ENCODE measurements at places on chromosomes 7 and 10.

GRCh38 chr10:71007516-71007915 is 119.2 kb upstream of the PCBD1 start:
- DNase-seq: no peak

- no peak for DNase-seq
These were observed 90.6 kb upstream of the SEMA3E start for GRCh38 chr7:83739527-83739926.

DNA sequence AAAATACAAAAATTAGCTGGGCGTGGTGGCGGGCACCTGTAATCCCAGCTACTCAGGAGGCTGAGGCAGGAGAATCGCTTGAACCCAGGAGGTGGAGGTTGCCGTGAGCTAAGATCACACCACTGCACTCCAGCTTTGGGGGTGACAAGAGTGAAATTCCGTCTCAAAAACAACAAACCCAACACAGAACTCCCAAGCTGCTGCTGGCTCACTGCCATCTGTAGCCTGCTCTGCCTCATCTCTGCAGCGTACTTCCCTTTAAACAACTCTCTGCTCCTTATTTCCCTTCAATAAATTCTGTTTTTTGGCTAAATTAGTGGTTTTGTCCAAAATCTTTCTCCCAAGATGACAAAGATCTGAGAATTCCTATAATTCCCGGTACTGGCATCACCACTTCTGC is 189.2 kb upstream of the GALNT17 start:
- DNase-seq: no peak

DNA sequence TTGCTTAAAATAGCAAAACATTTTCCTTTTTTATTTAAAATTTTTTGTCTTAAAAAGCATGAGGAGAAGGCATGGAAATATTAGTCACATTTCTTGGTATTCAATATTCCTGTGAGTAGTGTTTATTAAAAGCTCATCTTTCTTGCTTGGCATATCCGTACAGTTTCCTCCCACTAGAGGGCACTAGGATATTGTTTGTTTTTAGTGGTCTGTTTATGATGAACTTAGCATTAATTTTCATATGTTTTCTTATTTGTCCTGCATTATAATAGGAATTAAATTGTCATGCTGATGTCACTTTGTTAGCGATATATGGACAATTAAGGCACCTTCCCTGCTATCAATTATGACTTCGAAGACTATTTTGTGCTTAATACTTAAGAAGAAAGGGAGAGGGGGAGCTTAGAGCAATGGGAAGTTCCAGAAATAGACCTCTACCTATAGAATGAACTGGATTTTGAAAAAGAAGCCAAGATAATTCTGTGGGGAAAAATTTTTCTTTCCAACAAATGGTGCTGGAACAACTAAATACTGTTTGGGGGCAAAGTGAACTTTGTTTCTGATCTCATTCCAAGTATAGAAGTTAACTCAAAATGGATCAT is 91.0 kb upstream of the STRIP2 start:
- DNase-seq: peak; percentile 20

DNA sequence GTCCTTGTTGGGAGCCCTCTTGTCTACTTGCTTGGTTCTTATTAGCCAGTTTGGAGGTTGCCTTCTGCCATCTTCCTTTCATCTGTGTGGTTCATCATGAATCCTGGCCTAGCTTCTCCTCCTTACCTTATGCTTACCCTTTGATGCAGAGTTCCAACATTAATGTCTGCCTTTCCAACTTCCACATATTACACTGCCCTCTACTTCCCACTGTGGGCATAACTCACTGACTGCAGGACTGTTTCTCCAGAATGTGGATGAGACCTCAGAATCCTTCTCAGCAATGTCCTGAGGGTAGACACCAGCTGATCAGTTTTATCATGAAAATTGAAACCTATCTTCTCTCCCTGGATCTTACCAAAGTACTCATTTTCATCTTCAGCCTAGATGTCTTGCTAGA is 491.0 kb downstream of the LRMDA start:
- DNase-seq: no peak

DNA sequence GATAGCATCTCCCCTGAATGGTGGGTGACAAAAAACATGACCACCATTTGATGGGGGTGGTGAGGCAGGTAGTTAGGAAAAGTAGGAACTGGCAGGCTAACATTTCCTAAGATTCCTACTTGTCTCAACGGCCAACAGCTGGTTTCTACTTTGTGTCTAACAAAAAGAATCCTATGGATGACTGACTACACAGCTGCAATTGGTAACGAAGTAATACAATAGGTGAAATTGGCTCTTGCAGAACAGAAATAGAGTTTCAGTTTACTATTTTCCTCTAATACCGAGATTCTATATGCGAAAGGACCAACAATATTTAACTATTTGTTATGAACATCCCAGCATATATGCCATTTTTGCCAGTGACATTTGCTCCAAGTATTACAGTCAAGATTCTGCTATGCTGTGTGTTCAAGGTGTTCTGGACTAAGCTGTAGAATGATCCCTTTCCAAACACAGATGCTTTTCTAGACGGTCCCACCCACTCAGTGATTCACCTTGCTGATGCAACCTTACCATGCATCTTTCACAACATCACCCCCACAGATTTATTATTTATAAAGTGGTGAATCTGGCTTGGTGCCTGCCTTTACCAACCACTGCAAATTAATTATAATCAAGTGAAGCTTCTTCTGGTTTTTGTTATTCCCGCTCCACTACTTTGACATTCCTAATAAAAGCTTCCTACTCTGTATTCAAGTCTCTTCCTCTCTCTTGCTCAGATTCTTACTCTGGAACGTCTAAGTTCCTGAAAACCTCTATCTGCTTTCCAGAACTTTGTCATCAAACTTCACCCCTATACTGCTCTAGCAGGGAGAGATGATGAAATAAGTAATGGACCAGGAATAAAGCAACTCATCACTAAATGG is 16.8 kb downstream of the BBIP1 start:
- DNase-seq: no peak

- DNase-seq: no peak
These were observed 147.0 kb upstream of the FAM20C start for GRCh38 chr7:45106-46090.

DNA sequence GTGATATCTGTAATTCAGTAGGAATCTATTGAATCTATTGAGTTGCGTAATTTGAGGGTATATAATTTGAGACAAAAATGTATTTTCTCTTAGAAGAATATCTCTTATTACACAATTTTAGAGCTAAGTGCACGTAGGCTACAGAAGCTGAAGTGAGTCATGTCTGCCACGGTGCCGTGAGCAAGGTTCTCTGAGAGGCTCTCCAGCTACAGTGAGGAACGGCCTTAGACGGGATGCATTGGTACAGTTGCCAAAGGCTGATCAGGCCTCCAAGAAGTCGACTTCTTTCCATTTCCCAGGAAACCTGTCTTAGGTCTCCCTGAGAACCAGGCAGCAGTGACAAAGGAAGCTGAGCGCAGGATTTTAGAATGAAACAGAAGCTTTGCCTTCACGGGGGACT is 28.6 kb downstream of the TCERG1L start:
- no peak for DNase-seq

- DNase-seq: no peak
These were observed 476.5 kb upstream of the IGFBP3 start for GRCh38 chr7:46397591-46397990.

Data from COR-L47 (cell line).